ENCODE measurements at places on chromosomes 6 and 20.

DNA sequence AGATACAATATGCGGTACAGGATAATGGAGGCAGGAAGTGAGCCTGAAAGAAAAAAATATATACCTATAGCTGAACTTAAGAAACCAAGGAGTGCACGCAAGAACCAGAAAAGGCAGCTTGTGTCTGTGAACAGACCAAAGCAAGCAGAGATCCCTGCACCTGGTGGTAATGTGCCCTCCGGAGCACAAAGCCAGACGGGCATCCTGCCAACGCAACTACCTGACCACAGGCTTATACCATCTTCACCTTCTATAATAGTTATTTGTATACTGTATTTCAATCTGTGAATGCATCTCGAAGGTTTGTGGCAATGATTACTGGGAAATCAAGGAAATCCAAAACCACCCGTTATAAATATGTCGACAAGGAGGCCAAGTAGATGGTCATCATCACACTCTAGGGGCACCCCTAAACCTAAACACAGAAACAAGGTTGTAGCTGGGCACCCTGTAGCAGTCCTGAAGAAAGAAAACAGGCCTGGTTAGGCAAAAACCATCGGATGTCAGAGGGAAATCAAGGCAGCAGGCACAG lies 801 bp downstream of the FBXL4 start:
- DNase-seq = no peak

DNA sequence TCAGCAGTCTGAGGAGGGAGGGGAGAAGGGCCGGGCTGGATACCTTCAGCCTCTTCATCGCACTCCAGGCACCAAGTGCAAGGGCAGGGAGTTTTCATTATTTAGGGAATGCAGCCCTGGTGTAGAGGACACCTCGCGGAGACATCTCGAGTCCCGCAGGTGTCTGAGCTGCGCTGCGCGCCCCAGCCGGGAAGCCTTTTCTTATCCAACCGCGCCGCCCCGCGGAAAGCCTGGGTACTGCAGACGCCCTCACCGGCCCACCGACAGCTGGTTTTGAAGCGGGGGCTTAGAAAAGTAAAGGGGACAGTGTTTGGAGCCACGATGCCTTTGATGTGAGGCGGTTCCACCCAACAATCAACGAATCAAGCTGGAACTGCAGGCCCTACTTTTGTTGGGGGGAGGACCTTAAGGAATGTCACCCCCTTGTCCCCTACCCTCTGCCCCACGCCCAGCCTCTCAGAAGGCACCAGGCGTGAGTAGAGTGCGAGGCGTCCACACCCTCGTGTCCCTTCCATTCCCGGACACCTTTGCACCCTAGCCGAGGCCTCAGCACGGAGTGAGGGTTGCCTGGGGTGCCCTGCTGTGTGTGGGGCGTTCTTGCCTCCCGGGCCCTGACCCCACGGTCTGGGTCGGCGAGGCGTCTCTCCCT lies 8.6 kb downstream of the NKX2-2 start:
- DNase-seq = peak; percentile 86

- no peak for DNase-seq
Observed at GRCh38 chr6:1965596-1966224, 279.7 kb downstream of the GMDS start.

DNA sequence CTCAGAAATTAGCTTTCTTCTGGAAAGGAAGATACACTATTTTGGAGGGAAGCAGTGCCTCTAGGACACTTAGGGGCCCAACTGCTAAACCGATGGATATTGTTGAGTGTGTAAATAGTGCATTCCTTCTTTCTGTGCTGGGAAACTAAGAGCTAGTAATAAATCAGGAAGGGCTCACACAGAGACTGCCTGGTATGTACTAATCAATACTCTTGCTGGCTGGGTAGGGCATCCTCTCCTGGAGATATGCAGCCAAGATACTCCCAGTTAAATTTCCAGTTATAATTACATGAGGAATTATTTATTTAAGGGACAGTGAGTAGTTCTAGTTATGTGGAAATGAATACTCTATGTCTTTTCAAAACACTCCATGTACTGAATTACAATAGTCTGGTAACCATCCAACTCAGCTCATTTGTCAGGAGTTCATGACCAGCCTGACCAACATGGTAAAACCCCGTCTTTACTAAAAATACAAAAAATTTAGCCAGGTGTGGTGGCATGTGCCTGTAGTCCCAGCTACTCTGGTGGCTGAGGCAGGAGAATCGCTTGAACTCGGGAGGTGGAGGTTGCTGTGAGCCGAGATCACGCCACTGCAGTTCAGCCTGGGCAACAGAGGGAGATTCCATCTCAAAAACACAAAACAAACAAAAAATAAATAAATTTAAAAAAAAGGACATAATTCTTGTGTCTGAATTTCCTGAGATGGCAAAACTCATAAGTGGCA lies 100.0 kb downstream of the OR2B2 start:
- DNase-seq = no peak
